Mammary epithelial cell (primary cell): ENCODE measurements at places on chromosomes 12 and 14. TPM values are rescaled to one million over a fixed set of nuclear protein-coding genes. Genes with fewer than 3 reads are reported as not detected.

DNA sequence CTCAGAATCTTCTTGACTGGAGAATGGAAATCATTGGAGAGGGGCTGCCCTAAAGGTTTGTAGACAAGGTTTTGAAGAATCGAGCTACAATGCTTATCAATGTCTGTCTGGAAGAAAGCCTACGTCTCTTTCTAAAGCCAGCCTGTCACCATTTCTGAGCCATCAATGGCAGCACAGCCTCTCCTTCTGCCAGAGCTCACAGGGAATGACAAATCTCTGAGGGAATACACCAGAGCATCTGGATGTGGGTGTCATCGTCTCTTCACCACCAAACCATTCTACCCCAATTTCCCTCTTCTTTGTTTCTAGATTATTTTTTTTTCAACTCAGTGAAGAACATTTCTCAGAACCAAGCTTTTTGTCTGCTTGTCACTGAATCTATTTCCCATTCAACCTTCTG lies 349.7 kb downstream of the EMP1 start:
- DNase-seq = no peak

Gene MIP
- not detected in 2 replicates for total RNA-seq

GRCh38 chr14:22977684-22978486 lies 4.5 kb downstream of the AJUBA start:
- peak; percentile 38 for DNase-seq

Gene PLBD1
- total RNA-seq = not detected in 2 replicates

GRCh38 chr12:28698553-28698952 lies 450.5 kb upstream of the FAR2 start:
- no peak for DNase-seq
